CD4-positive, alpha-beta T cell treated with Interleukin-1 beta for 1 hour (primary cell): ENCODE measurements at places on chromosomes 7 and 10.

- DNase-seq, result no peak
These were observed at the start of gene GPR37 for GRCh38 chr7:124765401-124766352. Gene GPR37 (minus strand): TSS chr7:124765792. CDS start chr7:124764976, 816 bp downstream.

- DNase-seq, result no peak
These were observed 34.4 kb upstream of the ARMS2 start for GRCh38 chr10:122419876-122420623.

GRCh38 chr7:150942001-150942590 lies 36.0 kb downstream of the KCNH2 start:
- DNase-seq, result peak; percentile 63

DNA sequence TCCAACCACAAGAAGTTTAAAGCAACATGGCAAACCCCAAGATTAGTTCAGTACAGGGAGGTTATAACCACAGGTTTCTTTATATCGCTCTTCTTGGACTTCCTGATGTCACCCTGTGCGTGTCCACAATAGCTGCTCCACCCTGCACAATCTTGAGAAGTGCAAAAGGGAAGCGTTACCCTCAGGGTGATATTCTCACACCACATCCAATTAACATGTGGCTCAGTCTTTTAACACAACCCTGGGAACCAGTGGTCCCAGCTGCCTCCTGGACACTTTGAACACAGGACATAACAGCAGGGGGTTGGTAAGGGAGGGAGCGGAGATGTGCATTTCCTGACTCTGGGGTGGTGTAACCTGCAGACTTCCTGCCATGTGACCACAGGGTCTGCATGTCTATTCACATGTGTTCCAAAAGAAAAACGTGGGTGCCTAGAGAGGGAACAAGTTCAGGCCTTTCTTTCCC lies 64.6 kb downstream of the GSAP start:
- DNase-seq, result peak; percentile 69

- DNase-seq, result peak; percentile 79
These were observed 10.8 kb downstream of the TLX1 start for GRCh38 chr10:101141616-101142532.

GRCh38 chr7:1920266-1920681 lies 250.2 kb downstream of the ELFN1 start:
- peak; percentile 36 for DNase-seq
